ENCODE measurements at places on chromosomes 4 and X. TPM values are rescaled to one million over a fixed set of nuclear protein-coding genes. Genes with fewer than 3 reads are reported as not detected.

DNA sequence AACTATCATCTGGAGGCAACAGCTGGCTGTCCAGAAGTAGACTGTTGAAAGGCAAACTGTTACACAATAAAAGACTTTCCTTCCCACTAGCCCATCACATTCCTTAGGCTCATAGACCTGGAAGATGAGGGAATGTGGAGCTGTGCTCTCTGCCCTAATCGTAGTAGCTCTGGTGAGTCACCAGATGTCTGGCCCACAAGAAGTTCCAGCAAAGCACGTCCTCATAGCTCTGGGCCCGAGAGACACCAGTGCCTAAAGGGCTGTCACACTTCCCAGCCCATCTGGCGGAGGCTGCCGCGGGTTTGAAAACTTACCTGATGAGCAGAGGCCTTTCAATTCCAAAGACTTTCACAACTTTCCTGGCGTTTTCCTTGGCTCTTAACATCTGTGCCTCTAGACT is 81.7 kb upstream of the STOX2 start:
- no peak for DNase-seq

DNA sequence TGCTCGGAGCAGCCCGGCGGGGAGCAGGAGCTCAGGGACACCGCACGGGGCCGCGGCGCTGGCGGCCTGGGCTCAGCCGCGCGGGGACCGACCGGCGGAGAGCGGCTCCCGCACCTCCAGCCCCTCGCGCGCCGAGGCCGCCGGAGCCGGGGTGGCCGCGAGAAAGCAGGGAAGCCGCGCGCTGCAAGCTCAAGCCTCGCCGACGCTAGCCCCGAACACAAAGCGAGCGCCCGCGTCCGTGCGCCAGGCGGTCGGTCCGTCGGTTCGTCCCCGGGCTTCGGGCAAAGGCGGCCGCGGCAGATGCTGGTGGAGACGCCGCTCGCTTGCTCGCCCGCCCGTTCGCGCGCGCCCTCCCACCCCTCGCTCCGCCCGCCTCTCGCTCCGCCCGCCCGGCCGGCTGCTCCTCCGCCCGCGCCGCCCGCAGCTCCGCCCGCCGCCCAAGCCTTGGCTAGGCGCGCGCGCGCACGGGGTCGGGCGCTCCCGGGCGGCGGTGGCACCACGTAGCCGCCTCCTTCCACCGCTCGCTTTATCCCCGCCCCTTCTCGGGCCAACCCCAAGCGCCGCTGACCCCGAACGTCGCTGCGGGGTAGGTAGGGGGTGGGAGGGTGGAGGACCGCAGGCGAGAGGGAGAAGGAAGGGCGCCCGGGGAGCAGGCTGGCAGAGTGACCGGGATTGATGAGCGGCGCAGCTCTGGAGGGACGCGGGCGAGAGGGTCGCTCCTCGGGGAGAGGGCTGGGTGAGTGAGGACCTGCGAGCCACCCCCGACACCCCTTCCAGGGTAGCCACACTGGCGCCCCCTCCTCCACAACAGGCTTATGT is at the start of gene TSPAN5:
TSS of gene TSPAN5 (minus strand) at position 325 of the 819 bp plus-strand sequence.
- peak; percentile 89 for DNase-seq

DNA sequence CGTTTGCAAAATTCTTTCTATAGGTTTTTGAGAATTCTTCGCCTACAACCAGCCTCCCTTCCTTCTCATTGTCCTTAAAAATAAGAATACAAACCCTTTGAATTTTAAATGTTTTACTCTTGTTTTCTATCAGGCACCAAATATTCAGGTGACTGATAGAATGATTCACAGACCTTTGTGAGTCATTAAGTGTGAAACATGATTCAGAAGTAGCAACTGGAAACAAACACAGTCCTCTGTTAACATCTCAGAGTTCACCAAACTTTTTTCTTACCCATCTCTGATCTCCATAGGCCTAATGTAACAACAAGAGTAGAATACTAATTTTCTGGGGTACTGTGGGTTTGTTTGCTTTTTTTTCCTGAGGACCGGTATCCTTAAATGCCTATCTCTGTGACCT is 63.4 kb upstream of the MAB21L2 start:
- no peak for DNase-seq

DNA sequence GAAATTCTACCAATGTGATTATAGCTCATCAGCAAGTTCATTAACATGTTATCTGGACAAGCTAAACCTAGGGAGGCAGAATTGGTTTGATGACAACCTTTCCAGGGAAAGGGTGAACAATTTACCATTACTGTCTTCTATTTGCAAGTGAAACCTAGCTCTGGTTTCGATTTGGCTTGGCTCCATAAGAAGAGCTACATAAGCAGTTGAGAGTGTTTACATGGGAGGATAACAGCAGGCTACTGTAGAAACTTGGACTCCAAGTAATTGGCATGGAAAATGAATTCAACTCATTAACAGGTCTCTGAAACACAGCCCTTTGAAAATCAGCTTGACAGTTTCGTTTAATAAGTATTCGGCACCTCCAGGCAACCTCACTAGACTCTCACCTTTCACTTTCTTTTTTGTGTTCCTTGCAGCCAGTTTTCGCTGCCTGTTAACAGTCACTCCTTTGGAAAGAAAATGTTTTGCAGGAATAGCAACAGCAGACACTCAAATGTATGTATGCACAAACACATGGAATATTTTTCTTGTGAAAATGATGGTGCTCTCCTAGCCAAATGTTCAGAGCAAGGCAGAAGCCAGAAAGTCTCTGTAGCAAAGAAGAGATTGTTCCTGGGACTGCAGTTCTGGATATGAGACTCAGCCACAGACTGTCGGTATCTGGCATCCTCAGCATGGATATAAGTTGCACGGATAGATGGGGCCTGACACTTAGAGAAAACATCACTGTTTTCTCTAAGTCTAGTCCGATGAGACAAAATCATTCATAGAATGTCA is 27.5 kb downstream of the POU3F4 start:
- no peak for DNase-seq

DNA sequence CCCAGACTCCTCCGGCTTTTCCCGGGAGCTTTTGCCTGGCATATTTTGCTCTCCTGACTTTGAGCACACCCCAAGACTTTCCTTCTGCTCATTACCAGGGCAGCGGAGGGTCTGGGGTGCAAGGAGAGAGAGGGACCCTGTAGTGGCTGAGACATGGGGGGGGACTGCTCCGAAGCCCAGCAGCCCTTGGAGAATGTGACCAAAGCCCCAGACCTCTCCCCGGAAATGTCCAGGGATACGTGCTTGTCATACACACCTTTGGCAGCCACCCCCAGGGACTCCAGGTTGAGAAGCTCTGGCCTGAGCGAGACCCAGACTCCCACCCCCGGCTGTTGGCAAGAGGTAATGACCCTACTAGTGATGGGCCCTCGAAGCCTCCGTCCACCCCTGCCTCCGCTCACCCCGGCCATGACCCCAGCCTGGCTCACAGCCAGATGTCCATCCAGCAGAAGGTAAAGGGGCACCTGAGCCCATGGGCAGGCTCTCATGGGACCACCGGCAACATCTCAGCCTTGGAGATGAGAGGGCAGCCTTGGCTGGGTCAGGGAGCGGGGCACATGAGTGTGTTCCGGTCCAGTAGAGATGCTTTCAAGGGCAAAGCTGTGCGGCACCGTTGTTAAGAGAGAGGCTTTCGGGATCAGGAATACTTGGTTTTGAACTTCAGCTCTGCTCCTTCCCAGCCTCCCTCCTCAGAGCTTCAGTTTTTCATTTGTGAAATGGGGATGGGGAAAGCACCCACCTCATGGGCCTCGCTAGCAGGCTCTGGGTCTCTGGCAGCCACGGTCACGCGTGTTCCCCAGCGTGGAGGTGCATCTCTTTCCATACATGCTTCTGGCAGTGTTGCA is 2.0 kb downstream of the PSAPL1 start:
- DNase-seq: no peak

GRCh38 chr4:84413480-84413879 is 85.6 kb downstream of the NKX6-1 start:
- no peak for DNase-seq

- DNase-seq: no peak
These were observed 1382.2 kb downstream of the PCDH18 start for GRCh38 chr4:136150046-136150445.

DNA sequence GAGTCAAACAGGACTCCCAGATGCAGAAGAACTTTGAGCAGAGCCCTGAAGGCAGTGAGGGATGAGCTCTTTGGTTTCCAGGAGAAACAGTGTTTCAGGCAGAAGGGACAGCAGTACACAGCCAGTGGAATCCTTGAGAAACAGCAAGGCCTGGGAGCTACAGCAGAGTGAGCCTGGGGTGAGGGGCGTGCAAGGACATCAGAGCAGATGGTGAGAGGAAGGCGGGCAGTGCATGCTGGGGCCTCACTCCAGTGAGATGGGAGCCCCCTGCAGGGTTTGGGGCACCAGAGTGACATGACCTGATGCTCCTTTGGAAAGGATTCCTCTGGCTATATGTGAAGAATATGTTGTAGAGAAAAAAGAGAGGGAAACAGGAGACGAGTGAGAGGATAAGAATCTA is 98.1 kb upstream of the EGFL6 start:
- DNase-seq: no peak

- no peak for DNase-seq
These were observed 306.2 kb downstream of the INPP4B start for GRCh38 chr4:142539796-142540482.

- DNase-seq: no peak
These were observed 191.8 kb downstream of the MAML3 start for GRCh38 chr4:139962130-139962684.

- DNase-seq: peak; percentile 2
These were observed 687.0 kb downstream of the DMD start for GRCh38 chrX:32524385-32524784.

The CTAG1B gene
- not detected for total RNA-seq

The KLHL34 gene
- total RNA-seq: not detected

The ADAMTS3 gene
- total RNA-seq: 20.4 TPM

The TCEAL2 gene
- 33.4 TPM for total RNA-seq

The SPP1 gene
- 160 TPM for total RNA-seq

The GABRE gene
- 0.82 TPM for total RNA-seq
